ENCODE measurements at places on chromosomes 16 and 17.

GRCh38 chr17:76263896-76264295, 1.3 kb upstream of the UBALD2 start:
- no peak for DNase-seq

DNA sequence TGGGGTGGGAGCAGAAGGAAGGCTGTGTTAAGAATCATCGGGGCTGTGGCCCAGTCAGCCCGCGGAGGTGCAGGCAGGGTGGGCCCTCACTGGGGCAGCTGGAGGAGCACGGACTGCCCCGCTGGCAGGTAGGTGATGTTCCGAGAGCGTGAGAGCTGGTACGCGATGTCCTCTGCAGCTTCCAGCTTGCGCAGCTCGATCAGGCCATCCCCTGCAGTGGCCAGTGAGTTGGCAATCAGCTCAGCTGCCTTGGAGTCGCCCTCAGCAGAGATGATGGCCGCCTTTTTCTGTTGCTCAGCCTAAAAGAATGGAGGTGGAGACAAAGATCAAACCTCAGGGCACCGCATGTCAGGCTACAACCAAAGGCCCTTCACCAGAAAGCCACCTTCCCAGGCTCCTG, 9.8 kb downstream of the PHB1 start:
- DNase-seq: no peak

DNA sequence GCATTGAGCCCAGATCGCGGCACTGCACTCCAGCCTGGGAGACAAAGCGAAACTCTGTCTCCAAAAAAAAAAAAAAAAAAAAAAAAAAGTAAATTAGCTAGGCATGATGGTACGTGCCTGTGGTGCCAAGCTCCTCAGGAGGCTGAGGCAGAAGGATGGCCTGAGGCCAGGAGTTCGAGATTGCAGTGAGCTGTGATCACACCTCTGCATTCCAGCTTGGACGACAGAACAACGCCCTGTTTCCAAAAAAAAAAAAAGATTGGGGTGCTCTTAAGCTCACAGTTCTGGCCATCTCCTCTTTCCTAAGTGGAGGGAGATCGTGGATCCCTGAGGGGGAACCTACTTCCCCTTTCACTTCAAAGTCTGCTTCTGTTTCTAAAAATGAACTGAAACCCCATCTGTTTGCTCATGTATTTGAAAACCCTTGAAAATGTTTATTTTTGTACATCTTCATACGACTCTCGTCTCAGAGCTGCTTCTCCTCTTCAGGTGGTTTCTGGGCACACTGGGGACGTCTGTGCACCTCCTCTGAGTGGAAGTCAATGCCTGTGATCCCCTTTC, 138.8 kb downstream of the PRKCA start:
- DNase-seq: no peak

GRCh38 chr17:45077643-45078042, 16.5 kb downstream of the NMT1 start:
- no peak for DNase-seq

- no peak for DNase-seq
Measured at GRCh38 chr16:17940584-17941364, 395.8 kb downstream of the NPIPA8 start.

DNA sequence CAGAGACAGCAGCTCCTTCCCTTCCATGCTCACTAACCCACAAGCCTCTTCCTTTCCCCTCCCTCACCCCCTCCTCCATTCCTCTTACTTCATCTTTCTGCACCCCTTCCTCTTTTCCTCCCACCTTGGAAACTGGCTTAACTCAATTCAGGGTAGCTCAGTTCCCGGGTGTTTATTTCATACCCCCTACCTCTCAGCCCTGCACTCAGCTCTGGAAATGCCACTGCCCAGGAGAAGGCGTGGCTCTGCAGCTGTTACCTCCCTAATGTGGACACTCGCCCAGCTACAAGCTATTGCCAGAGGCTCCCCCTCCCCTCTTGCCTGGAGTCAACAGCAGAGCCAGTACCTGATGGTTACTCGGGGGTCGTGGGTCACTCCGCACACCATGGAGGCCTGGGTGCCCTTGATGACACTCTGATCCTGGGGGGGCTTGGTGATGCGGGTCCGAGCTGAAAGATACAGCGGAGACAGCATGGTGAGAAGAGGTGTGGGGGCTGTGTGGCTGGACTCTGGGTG, 118.4 kb upstream of the CDC42EP4 start:
- no peak for DNase-seq

All from fibroblast of upper back skin (primary cell).